Iris pigment epithelial cell (primary cell): ENCODE measurements at places on chromosomes 3 and 15.

GRCh38 chr3:45473841-45474240 lies 85.5 kb downstream of the LARS2 start:
- peak; percentile 53 for DNase-seq

DNA sequence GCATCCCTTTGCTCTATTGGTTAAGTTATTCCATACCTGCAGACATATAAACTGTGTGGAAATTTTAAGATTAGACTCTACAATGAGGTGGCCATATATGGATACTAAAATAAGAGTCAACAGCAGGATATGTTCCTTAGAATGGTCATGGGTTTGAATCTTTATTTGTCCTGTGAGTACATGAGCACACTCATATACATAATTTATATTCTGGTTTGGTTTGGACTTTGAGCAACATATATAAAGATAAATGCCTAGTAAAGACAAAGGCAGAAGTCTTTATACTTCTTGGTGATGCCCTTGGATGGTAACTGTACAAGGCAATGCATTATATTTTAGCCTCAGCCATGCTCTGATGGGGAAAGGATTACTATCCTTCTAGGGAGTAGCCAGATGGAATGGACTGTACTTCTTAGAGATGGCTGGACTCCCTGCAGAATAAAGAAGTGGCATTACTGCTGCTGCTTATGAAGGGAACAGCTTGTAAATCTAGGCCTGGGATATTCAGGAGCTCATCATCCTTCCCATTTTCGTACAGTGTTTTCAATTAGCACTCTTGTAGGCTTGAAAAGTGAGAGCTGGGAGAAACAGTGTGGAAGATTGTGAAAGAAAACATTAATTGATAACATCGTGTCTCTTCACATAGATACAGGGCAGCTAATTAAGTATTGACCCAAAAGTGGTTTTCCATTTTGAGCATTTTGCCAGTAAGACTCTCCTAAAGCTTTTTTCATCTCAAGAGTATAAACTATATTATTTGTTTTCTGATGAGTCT lies 60.4 kb downstream of the HMG20A start:
- no peak for DNase-seq

GRCh38 chr15:40388941-40389823 lies 6.7 kb downstream of the KNSTRN start:
- DNase-seq: peak; percentile 93

GRCh38 chr3:66609660-66610561 lies 109.1 kb upstream of the LRIG1 start:
- DNase-seq: peak; percentile 85

DNA sequence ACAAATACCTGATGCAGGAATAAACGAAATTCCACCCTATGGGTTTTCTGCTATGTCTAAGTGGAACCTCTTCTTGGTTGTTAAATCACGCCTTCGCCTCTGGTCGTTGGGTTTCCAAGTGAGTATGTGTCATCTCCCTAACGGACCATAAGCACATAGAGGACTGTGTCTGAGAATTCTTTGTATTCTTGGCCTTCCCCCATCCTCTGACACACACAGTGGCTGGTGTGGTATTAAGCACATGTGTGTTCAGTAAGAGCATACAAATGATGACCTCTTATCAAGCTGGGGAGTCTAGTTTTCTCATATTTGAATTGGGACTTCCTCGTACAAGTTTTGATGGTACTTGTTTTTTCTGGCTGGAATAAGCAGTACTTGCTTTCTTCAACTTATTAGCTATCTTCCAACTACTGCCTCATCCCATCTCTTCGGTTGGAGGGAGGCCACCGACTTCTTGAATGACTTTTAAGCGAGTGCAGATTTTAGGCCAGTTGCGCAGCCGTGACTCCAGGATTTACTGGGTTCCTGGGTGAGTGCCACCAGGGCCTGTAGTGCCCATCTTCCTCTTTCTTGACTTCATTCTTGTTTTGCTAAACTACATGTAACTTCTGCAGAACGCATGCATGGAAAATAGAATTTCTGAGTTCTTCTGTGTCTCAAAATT lies 240.2 kb downstream of the ADAMTS17 start:
- no peak for DNase-seq

- DNase-seq: no peak
These were observed 65.7 kb upstream of the CMTM7 start for GRCh38 chr3:32325927-32326326.
